ENCODE measurements at places on chromosomes 12 and 14.

DNA sequence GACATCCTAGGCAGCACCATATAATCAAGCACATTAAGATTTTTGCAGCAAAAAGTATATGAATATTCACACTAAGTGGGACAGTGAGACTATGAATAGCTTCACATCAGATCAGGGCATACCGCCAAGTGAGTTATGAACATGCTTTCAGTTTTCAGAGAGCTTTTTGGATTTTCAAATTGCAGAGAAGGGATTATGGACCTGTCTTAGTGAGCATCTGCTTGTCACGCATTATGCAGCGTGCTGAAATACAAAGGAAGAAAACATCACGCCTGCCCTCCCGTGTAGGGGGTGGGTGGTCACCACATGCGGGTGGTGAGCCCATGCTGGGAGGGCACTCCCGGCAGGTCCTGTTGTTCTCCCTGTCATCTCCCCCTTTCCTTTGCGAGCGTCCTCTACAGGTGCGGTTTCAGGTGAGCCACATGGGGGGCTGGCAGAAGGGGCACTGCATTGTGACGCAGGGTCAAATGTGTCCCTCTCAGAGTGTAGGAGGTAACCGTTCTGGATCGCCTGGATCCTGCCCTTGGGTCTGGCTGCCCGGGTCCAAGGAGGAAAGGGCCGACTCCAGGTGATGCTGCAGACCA lies 42.6 kb downstream of the TRAF3 start:
- no peak for DNase-seq

GRCh38 chr12:91099341-91099740 lies 12.0 kb downstream of the LUM start:
- no peak for DNase-seq

DNA sequence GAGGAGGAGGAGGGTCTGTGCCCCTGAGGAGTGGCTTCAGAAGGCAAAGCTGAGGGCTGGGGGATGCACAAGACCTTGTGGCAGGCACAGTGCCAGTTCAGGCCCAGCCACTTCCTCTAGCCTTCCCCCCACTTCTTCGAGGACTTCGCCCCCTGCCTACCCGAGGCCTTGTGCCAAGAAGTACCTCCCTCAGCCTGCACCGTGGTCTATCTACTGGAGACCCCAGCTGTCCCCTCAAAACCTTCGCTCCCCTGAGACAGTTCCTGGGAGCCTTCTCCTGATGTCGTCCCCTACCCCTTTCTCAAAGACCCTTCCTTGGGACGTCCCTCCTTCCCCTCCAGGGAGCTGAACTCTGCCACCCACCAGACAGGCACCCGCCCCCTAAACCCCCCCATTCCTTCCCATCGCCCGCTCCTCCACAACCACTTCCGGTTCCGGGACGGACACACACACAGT lies 604 bp downstream of the ZNF384 start:
- no peak for DNase-seq

DNA sequence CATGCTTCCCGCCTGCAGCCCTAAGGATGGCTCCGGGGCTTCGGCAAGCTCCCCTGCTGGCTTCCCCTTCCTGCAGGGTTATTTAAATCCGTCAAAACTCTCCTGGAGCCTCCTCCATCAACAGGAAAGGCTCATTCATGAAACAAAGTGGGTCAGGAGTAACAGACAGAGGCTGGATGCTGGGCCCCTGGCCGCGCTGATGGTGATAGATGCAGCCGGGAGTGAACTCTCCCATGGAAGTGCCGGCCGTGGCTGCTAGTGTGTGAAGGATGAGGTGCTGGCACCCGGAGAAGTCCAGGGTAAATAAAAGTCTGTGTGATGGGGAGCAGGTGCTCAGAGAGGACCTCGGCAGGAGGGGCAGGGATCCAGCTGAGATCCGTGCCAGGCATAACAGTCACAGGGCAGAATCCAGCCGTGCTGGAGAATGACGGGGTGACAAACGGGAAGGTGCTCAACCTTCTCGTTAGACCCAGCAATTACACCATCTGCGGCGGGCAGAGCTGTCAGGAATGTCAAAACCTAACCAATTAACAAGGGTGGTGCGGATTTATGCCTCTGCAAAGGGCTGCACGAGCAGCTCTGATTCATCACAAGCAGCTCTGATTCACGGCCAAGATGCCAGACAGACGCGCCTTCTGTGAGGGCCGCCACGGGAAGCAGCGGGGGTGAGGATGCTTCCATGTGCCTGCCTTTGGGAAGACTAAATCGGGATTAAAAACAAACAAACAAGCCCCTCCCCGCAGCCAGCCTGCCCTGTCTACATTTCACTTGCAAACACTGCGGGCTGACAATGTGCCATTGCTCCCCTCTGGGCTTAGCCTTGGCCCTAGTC lies 55.6 kb downstream of the SYNE3 start:
- peak; percentile 78 for DNase-seq

GRCh38 chr12:132445884-132446632 lies 43.9 kb upstream of the FBRSL1 start:
- no peak for DNase-seq

- no peak for DNase-seq
These were observed 484.7 kb downstream of the LRIG3 start for GRCh38 chr12:58435647-58436046.

GRCh38 chr12:73452672-73453469 lies 1084.8 kb upstream of the ATXN7L3B start:
- no peak for DNase-seq

- DNase-seq = no peak
These were observed 81.5 kb upstream of the MYF6 start for GRCh38 chr12:80625901-80626300.

DNA sequence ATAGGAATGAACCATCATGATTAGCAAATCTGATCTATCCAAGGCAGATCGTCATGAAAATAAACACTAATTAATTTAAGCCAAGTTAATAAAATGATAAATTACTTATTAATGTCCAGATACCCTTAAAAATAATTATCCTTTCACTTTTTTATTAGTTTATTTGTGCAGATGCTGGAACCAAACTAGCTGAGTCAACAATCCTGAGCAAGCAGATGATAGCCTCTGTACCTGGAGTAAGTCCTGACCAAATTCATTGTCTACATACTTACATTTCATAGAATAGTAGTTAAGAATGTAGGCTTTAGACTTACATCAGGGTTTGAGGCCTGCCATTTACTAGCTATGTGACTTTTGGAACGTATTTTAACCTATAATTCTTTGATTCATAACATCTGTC lies 105.8 kb downstream of the PRIMA1 start:
- DNase-seq = no peak

GRCh38 chr14:95956601-95957460 lies 80.2 kb downstream of the TUNAR start:
- DNase-seq = no peak

DNA sequence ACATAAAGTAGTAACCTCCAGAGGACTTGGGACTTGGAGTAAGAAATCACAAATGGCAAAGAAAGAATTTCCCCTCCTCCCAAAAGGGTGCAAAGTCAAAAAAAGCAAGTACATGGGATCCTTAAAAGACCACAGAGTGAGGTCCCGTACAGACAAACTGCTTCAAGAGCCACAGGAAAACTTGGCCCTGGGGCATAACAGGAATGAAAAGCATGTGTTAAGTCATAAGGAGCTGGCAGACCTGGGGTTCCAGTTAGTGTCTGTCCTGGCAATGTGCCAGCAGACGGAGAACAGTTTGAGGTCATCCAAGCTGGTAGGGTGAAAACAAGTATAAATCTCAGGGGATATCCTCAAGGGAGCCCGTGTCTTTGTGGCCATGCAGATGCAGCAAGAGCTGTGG lies 73.2 kb downstream of the HSD17B6 start:
- no peak for DNase-seq

Measured in nucleus accumbens (tissue), 56 donors.